ENCODE measurements at places on chromosomes 7 and 10.

DNA sequence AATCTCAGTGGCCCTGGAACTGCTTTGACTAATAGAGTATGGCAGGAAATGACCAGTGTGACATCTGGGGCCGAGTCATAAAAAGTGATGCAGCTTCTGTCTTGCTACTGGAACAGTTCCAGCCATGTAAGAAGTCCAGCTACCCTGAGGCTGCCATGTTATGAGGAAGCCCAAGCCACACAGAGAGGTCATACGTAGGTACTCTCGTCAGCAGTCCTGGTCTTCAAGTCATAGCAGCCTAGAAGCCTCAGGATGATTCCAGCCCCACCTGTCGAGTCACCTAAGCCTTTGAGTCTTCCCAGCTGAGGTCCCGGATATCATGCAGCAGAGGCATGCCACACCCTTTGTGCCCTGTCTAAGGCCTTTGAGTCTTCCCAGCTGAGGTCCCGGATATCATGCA, 92.1 kb downstream of the PPP1R3C start:
- no peak for DNase-seq

DNA sequence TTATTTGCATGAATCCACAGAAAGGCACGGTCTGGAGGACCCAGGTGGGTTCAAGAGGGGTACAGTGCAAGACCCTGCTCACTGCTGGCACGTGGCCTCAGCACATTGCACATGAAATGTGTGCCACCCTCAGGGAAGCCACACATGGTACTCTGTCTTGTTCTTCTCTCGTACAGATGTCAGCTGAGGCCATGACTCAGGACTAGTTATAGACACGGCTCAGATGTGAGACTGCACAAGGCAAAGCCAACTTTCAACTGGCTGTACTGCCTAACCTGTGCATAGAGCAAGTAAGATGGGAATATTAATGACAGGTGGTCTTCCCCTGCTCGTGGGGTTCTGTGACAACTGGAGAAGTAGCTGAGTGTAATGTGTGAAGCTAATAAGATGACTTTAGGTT, 249.4 kb upstream of the CTBP2 start:
- no peak for DNase-seq

- no peak for DNase-seq
Observed at GRCh38 chr7:151060416-151061212, 1.2 kb downstream of the SLC4A2 start.

DNA sequence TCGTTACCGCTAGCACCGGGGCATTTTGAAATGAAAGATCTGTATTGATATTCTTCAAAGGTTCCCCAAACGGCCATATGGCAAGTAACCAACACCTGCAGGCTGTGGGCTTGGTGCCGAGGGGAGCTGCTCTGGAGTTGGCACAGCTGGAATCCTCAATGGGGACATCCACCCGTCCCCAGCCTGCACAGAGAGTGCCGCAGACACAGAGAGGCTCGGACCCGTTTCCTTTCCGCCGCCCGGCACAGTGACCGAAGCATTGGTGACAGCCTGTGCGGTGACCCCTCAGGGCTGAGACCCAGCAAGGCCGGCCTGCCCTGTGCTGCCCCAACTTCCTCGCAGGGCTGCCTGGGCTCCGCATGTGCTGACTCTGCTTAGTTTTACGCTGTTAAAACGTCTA, 4.5 kb downstream of the CFAP46 start:
- DNase-seq, result no peak

DNA sequence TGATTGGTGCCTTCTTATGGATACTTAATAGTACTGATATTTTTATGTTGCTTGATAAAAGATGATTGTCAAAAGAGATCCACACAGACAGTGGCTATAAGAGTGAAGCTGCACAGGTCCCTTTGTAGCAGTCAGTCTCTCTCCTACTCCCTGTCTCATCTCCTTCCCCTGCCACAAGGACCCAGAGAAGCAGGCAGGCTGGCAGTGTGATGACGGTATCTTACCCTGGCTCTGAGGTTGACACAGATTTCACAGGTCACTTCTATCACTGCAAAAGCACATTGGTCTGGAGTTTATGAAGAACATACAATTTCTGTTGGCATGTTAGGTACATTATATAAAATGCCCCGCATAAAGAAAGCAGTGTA, 64.4 kb upstream of the AHR start:
- no peak for DNase-seq

DNA sequence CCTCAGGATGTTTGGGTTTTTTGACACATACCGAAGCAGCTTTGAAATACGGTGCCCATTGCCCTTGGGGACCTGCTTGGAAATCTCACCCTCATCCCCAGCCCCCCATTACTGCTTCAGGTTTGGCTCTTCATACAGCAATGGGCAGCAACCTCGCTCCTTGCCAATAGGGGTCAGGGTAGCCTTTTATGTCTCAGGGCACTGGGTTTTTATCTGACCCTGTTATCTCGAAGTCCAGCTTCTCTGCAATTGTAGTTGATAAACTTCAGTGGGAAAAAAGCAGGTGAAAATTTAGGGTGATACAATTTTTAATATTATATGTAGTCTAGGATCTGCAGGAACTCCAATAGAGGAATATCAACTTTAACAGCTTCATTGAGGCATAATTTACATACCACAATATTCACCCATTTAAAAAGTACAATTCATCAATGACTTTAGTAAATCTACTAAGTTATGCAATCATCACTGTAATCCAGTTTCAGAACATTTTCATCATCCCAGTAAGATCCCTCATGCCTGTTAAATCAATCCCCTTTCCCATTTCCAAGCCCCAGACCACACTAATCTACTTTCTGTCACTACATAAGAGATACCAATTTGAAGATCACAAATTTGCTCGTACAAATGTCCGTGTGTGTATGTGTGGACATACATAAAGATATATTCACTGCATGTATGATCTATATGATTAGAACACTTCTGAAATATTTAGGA, 386.2 kb downstream of the KCNMA1 start:
- peak; percentile 20 for DNase-seq

DNA sequence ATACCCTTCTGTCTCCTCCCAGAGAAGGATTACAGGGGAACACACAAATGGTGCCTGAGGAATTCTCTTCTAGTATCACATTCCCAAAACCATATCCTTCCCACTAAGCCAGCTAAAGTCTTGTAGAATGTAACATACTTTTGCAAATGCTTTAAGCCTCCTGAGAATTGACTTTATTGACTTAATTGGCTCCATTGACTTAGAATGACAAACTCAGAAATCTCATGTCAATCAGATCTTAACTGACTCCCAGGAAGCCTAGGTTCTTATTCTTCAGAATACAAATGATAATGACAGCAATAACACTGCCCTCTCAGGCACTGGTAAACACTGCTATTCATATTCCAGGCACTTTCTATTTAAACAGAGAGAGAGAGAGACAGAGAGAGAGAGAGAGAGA, 356.9 kb upstream of the PRKCQ start:
- DNase-seq, result no peak

GRCh38 chr7:128910569-128910945, at the start of gene KCP:
Gene KCP (minus strand): TSS chr7:128910709. CDS start chr7:128910676, 33 bp downstream.
- DNase-seq, result no peak

DNA sequence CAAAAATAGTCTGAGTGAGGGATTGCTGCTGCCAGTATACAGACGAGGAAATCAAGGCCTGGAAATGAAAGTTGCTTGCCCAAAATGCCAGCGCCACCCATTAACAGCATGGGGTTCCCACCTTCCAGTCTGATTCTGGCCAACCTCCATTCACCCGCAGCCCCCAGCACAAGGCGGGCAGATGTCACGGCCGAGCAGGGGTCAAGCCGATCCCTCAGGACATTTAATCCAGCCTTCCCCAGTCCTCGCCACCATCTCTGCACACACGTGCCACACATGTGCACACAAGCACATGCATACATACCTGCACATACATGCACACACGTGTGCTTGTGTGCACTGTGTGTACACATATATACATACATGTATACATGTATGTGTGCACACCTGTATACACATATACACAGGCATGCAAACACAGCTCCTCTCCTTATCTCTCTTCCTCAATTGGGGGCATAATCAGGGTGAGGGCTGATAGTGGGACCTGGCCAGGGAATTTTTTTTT, 122.9 kb downstream of the GRID1 start:
- no peak for DNase-seq

- no peak for DNase-seq
Observed at GRCh38 chr10:82288461-82288881, 413.5 kb downstream of the NRG3 start.

DNA sequence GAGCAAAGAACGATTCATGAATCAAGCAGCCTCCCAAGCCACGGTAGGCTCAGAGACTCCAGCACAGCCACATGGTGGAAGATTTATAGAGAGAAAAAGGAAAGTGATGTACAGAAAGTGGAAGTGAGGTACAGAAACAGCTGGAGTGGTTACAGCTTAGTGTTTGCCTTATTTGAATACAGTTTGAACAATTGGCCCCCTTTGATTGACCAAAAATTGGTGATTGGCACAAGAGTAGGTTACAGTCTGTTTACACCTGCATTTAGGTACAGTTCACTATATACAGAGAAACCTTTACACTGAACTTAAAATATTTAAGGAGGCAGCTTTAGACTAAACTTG, 136.4 kb upstream of the ASAH2 start:
- DNase-seq, result no peak

DNA sequence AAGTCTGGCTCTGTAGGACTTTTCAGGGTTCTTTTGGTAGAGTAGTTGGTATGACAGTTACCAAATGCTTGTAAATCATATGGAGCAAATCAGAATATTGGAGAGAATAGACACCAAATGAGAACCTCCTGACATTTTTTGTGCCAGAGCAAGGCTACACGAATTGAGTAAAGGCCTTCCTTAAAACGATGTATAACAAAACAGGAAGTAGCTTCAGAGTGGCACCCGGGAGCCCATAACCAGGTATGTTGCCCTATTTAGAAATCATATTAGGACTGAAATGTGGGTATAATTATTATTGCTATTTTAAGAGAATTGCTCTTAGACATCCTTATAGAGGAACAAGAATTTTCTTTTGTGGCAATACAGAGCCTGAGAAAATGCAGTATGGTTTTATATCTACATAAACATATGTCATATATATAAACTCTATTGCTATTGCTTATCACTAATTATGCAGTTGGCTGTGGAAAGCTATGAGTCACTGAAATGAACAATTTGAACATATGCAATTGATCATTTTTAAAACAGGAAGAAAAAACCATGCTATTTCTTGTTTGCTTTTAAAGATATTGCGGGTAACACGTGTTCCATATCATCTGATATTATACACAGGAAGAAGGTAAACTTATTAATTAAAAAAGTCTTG, 197.4 kb upstream of the MTPN start:
- DNase-seq, result no peak

- no peak for DNase-seq
Observed at GRCh38 chr7:126940723-126941307, 311.9 kb downstream of the GRM8 start.

DNA sequence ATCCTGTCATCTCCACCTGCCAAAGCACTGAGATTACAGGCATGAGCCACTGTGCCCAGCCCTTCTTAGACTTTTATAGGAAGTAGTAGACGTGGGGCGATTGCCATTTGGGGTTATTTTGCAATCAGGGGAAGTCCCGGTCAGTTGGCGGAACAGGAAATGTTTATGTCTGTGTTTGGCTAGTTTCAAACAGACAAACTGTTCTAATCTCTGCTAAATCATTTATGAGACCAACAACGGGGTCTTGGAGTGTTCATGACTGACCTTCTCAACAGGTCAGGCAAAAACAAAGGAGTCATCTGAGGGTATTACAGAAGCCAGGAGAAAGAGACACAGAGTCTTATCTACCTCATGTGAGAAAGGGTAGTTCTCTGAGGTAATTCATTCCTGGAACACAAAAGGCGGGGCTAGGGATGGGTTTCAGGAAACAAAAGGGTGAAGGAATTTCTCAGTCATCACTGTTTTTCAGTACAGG, 6.6 kb upstream of the TPK1 start:
- peak; percentile 15 for DNase-seq

- no peak for DNase-seq
Observed at GRCh38 chr7:100546129-100546925, 7.3 kb downstream of the AGFG2 start.

DNA sequence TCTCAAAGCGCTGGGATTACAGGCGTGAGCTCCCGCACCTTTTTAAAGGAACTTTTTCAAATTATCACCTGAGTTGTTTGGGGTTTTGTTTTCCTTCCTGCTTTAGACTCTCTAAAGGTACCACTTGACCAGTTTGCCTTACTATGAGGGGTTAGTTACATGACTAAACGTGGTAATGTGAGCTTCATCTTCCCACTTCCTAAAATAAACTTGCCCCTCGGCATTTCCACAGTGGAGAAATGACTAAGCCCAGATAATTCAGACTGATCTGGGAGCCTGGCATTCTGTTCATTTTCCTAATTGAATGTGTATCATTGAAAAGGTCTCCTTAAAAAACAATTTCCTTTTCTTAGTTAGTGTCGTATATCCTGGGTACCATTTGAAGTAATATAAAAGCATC, 163.4 kb downstream of the PLXDC2 start:
- no peak for DNase-seq

DNA sequence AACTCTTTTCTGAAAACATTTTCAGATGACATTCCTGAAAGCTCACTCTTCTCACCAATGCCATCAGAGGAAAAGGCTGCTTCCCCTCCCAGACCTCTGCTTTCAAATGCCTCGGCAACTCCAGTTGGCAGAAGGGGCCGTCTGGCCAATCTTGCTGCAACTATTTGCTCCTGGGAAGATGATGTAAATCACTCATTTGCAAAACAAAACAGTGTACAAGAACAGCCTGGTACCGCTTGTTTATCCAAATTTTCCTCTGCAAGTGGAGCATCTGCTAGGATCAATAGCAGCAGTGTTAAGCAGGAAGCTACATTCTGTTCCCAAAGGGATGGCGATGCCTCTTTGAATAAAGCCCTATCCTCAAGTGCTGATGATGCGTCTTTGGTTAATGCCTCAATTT, 16.5 kb downstream of the ANLN start:
- no peak for DNase-seq

GRCh38 chr7:42152329-42153205, 84.4 kb downstream of the GLI3 start:
- DNase-seq, result no peak

DNA sequence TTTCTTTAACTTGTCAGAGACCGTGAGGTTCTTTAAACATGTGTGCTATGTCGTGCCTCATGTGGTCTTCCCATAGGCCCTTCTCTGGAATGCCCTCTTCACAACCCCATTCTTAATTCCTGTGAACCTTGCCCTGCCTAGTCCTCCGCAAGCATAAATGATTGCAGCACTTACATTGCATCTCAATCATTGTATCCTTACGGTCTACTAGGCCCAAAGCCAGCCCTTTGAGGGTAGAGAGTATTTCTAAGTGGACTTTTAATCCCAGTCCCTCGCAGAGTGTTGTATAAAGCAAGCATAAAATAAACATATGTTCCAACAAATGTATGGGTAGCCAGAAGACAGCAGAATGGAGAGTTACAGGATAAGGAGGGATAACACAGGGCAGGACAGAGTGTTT, 92.1 kb upstream of the FAM133B start:
- no peak for DNase-seq
